ENCODE measurements at places on chromosomes 1 and 21. TPM values are rescaled to one million over a fixed set of nuclear protein-coding genes. Genes with fewer than 3 reads are reported as not detected.

- DNase-seq = no peak
These were observed 544.1 kb downstream of the KIF26B start for GRCh38 chr1:245698860-245699259.

DNA sequence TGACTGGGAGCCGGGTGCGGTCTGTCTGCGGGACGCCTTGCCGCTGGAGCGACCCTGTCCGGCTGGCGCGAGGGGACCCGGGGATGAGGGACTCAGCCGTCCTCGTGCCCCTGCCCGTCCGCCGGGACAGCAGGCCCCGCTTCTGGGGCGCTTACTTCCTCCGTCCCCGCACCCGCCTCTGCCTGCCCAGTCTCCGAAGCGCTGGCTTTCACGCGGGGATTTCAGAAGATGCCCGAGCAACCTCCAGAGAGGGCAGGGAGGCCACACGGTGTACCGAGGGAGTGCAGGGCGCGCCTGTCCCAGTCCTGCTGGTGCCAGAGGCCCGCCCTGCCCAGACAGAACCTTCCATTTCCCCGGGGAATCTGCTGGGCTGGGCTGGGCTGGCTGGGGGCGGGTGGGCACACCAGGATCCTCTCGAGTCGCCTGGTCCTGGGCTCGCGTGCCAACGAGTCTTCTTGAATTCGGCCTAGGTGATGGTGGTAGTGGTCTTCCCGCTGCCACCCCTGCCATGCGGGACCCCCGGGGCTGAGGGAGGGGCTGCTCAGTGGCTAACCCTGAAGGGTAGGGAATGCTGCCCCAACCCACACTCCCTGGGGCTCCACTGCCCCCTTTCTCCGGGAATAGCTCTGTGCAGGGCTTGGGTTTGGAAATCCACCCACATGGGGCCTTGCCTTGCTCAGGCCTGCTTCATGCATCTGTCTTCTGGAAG, 2.5 kb upstream of the TRPM2 start:
- DNase-seq = no peak

Gene KLHDC9
- total RNA-seq = not detected

Gene PLA2G2A
- 14.9 TPM for total RNA-seq

Gene UTS2
- total RNA-seq = not detected

Gene SMPDL3B
- 58.0 TPM for total RNA-seq

All from transverse colon (tissue), 4 donors.